ENCODE measurements at places on chromosomes 12 and 14.

DNA sequence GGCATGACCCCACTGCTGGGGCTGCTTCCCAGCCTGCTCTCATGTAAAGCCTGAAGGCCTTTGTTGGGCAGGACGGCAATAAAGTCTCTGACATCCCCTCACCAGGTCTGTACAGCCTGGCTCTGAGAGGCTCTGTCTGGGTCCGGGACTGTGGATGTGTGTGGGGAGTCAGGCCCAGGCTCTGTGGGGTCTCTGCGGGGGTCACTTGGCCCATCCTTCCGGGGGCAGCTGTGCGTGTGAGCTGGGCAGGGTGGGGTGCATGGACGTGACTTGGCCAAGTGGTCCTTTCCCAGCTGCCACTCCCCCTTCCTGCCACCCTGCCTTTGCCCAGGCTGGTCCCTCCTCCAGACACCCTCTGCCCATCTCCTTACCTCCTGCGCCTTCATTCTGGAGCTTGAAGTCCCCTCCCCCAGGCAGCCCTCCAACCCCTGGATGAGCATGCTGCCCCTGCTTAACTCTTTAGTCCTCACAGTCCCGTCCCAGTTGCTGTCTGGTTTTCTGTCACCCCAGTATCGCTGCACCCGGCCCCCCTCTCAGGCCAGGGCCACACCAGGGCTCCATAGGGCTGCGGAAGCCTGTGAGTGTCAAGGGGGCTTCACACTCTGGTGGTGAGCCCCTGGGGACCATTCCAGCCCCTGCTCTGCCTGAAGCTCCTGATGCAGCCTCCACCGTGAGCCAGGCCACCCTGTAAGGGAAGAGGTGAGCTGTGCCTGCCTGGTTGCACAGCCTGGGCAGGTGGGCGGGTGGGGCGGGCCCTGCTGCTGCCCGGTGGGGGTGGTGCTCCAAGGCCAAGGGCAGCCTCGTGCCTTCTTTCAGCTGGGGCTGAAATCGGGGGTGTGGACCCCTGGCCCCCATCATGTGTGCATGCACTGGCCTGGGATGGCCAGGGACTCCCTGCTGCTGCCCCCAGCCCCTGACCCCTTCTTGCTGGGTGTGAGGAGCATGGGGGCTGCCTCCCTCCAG, 25.5 kb upstream of the KIF26A start:
- no peak for DNase-seq

GRCh38 chr12:54398995-54399793, 14.7 kb upstream of the ZNF385A start:
- DNase-seq: peak; percentile 88

DNA sequence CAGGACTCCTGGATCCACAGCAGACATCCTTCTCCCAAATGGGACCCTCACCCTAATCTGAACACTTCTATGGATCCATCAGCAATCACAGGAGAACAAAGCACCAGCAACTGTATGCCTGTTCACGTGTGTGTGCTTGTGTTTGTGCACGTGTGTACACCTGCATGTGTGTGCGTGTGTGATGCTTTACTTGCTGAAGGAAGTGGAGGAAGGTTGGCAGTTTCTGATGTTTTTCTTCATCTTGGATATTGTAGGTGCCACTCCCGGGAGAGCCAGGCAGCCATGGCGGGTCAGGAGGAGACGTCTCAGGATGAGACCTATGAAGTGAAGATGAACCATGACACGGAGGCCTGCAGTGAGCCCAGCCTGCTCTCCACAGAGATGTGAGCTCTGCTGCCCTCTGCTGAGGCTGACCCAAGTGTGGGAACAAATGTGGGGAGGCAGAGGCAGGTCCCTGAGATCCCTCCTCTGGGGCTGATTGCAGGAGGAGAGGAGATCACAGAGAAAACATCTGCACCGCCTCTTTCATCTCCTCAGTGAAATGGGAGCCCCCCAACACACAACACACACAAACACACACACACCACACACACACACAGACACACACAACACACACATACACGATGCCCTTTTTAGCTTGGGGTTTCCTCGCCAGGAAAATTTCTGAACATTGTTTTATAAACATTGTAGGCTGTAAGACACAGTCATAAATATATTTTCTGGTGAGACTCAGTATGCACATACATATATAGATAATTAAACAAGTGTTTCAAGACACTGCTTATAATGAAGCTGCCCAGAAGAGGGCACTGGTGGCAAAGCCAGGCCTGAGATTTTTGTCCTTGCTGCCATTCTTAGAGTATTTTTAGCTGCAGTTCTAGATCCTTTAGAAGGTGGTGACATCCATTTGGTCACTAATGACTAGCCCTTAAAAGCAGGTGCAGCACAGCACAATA, 112.2 kb upstream of the FKBP4 start:
- peak; percentile 61 for DNase-seq

DNA sequence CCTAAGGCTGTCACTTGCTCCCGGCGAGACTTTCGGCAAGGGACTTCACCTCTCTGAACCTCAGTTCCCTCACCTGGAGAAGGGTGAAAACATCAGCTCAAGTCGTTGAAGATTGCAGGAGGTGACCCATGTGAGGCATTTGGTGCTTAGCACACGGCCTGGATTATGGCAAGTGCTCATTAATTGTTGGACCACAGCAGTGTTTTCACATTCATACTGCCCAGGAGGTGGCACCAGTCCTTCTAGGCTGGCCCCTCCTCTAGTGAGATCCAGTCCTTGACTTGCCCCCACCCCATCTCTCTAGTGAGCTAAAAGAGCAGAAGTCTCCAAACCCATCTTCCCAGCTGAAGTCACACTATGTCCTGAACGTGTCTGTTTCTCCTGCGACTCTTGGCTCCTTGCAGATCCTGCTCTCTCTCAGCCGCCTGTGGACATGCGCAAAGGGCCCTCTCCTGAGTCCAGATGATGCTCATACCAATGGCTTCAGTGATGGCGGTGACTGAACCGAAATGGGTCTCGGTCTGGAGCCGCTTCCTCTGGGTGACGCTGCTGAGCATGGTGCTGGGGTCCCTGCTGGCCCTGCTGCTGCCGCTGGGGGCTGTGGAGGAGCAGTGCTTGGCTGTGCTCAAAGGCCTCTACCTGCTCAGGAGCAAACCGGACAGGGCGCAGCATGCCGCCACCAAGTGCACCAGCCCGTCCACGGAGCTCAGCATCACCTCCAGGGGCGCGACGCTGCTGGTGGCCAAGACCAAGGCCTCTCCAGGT, 1.6 kb downstream of the FICD start:
- no peak for DNase-seq

GRCh38 chr14:80780500-80780899, 161.0 kb downstream of the CEP128 start:
- peak; percentile 3 for DNase-seq

DNA sequence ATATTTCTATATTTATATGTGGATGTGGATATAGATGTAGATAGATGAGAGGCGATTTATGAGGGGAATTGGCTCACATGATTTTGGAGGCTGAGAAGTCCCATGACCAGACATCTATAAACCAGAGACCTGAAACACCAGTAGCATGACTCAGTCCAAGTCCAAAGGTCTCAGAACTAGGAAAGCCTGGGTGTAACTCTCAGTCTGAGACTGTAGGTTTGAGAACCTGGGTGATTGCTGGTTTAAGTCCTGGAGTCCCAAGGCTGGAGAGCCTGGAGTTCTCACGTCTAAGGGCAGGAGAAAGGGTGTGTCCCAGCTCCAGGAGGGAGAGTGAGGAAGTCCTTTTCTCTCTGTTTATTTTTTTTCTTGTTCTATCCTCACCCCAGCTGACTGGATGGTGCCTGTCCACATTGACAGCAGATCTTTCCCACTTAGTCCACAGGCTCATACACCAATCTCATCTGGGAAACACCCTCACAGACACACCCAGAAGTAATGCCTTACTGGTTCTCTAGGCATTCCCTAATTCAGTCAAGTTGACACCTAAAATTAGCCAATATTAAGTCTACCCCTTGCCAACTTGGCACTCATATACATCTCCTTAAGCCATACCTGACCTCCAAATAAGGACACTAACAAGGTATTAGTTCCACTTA, 45.4 kb downstream of the EMP1 start:
- peak; percentile 44 for DNase-seq

GRCh38 chr14:22265319-22266141, 323.5 kb downstream of the DAD1 start:
- DNase-seq: no peak

DNA sequence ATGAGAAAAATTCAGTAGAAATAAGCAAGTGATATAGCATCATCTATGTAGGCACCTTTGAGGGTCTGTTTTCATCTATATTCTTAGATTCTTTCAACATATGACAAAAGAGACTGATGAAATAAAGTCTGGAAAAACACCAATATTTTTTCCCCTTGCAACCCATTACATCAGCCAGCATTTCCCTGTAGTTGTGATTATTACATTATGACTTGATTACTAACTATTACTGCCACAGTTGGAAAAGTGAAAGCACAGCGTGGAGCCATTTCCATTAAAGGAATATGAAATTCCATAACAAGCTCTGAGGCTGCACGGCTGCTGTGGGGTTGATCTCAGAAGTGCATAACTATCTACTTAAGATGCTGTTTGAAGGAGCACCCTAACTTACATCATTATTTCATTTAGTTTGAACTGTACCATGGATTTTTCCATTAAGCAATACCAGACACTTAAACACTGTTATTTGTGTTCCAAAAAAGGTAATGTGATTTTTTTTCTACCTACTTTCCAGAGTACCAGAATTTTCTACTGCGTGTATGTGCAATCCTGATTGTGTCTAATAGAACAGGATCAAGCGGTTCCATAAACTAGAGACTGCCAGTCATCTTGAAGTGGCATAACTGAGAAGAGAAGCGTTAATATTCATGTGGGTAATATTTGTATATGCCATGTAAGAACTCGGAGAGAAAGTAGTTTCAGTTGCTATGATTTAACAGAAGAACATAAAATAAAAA, 405.5 kb downstream of the MDGA2 start:
- DNase-seq: no peak

- no peak for DNase-seq
Observed at GRCh38 chr14:76056128-76056527, 70.6 kb downstream of the IFT43 start.

DNA sequence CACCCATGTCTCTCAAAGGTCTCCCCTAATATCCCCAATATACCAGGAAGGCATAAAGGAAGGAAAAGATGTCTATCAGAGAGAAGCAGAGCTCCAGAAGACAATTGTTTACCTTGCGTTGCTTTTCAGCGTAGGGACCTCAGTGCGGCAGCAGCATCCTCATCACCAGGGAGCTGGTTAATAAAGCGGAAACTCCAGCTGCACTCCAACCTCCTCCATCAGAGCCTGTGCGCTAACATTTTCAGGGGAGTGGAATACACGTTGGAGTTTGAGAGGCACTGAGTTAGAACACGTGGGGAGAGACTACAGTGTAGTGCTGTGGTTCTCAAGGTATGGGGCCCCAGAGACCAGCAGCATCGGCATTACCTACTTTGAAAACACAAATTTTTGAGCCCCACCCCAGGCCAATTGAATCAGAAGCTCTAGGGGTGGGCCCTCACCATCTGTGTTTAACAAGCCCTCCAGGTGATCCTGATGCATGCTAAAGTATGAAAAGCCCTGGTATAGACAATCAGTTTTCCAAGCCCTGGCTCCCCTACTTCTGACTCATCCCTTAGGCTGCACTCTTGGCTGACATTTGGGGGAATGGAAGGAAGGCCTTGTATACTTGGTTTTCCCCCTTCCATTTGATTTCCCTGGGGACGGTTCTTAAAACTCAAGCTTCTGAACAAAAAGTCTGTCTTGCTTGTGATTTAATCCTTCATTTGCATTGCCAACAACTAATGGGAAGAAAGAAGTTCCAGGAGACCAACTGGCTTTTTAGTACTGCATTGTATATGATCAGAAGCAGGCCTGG, 419.0 kb upstream of the CCDC196 start:
- DNase-seq: no peak

- no peak for DNase-seq
Observed at GRCh38 chr14:48546996-48547395, 871.6 kb upstream of the MDGA2 start.

DNA sequence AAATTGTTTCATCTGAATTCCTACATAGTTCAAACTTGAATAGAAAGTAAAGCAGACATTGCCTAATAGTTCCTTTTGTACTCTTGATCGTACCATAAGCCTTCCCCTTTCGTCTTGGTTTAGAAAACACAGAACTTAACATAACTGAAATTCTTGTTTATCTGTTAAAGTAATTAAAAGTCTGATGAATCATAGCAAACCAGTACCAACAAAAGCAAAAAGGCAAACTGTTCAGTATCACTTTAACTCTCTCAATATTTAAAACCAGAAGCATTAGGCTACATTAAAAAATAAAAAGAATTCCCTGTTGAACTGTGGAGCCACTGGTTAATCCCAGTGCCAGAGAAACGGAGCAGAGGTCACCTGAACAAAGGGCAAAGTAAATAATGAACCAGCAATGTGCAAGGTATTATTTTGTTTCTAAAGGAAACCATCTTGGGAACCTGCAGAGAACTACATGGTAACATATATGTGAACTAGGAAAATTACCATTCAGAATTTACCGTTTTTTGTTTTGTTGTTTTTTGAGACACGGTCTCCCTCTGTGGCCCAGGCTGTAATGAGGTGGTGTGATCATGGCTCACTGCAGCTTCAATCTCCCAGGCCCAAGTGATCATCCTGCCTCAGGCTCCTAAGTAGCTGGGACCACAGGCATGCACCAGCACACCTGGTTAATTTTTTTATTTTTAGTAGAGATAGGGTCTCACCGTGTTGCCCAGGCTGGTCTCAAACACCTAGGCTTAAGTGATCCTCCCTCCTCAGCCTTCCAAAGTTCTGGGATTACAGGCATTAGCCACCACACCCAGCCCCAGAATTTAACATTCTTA, 17.1 kb upstream of the HIGD1C start:
- peak; percentile 56 for DNase-seq

GRCh38 chr12:64175254-64175945, 46.7 kb downstream of the KICS2 start:
- DNase-seq: no peak

- peak; percentile 92 for DNase-seq
Observed at GRCh38 chr14:103500148-103500990, 22.3 kb downstream of the CKB start.

- DNase-seq: peak; percentile 59
Observed at GRCh38 chr12:45273717-45274271, 57.9 kb downstream of the ANO6 start.

DNA sequence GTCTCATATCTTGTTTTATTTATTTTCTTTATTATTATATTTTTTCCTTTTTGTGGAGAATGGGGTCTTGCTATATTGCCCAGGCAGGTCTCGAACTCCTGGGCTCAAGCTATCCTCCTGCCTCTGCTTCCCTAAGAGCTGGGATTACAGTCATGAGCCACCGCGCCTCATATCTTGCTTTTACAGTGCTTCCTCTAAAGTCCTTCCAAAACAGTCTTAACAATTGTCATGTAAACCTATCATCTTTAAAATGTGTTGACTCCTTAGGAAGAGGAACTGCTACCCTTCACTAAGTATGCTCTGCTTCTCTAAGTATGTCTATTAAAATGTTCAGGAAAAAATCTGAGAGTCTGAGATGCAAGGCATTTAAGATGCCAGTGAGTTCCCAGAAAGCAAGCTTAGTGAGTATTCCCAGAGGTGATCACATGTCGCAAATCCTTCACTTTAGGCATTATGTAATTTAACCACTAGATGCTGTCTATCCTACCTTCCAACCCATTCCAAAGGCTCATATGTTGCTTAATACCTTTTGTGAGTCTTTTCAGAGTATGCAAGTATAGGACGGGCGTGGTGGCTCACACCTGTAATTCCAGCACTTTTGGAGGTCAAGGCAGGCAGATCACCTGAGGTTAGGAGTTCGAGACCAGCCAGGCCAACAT, 19.7 kb upstream of the FOXJ2 start:
- no peak for DNase-seq

- no peak for DNase-seq
Observed at GRCh38 chr14:50122291-50122690, 5.9 kb upstream of the VCPKMT start.
